Esophagus squamous epithelium (tissue), 5 donors: ENCODE measurements at places on chromosomes 5 and 9.

DNA sequence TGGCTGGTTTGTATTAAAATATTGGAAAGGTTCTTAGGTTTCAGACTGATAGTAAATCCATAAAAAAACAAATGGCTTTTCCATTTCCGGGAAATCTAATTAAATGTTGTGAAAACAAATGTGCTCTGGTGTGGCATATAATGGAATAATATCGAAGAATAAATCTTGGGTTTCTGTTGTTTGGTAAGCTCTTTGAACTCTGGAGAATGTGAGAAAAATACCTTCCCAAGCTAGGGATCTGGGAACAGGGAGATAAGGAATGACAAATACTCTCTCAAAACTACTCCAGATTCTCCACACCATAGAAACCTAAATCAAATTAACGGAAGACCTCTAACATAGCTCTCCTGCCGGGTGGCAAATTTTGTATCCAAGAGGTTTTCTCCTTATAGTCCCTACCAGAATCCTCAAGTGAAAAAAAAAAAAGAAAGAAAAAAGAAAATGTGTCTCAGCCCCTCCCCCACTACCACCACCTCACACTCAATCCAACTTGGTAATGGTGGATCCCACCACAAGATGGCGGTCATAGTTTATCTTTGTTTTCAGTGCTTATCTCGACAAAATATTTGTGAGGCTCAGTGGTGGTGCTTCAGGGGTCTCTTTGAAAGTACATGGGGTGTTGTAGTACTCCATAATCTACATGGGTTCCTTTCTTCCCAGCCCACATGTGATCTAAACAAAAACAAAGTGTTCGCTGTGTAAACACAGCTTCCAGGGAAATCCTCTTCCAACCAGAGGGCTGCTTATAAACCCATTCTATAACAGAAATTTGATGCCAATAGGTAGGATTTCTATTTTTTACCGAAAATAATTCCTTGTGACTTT is 54.5 kb upstream of the FST start:
- H3K27me3 ChIP-seq: no peaks in the 10 kb centered on the region
- H3K36me3 ChIP-seq: no peaks in the 10 kb centered on the region
- no peak for DNase-seq
- no peak overlapping the region for H3K27ac ChIP-seq
- no peaks in the 10 kb centered on the region for H3K4me1 ChIP-seq

DNA sequence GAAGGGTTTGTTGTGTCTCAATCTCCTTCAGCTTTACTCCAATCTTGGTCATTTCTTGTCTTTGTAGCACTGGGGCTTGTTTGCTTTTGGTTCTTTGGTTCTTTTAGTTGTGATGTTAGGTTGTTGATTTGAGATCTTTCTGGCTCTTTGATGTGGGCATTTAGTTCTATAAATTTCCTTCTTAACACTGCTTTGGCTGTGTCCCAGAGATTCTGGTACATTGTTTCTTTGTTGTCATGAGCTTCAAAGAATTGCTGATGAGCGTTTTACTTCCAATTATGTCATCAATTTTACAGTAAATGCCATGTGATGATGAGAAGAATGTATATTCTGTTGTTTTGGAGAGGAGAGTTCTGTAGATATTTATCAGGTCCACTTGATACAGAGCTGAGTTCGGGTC is 353.3 kb downstream of the MAN2A1 start:
- no peak overlapping the region for H3K4me3 ChIP-seq
- H3K4me1 ChIP-seq: no peaks in the 10 kb centered on the region
- no peak for DNase-seq
- no peaks in the 10 kb centered on the region for H3K27me3 ChIP-seq
- H3K27ac ChIP-seq: no peak overlapping the region

DNA sequence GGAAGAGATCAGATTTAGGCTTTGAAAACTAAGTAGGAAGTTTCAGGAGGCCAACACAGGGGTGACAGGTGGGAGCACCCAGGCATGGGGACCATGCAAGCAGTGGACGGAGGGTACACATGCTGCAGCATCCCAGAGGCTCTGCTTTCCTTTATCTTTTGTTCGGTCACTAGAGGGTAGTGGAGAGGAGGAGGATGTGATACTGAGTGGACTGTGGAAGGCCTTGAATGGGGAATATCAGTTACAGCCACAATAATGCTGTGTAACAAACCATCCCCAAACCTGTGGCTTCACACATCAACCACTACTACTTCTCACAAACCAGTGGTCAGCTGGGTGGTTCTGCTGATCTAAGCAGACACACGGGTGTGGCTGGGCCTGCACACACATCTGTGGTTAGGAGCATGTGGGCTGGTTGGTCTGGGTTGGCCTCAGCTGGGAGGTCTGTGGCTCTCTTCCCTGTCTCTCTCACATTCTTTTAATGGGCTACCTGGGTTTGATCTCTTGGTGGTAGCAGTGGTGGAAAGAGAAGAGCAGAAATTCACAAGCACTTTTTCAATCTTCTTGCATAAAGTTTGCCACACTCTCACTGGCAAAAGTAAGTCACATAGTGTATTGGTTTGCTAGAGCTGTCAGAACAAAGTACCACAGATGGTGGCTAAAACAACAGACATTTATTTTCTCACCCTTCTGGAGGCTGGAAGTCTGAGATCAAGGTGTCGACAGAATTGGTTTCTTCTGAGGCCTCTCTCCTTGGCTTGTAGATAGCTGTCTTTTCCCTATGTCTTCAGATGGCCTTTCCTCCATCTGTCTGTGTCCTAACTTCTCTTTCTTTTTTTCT is 238.7 kb downstream of the AGTPBP1 start:
- no peak for DNase-seq
- H3K4me1 ChIP-seq: no peaks in the 10 kb centered on the region
- peaks cover 98% of the 10 kb centered on the region for H3K27me3 ChIP-seq
- H3K27ac ChIP-seq: no peak overlapping the region
- no peaks in the 10 kb centered on the region for H3K36me3 ChIP-seq

- H3K27me3 ChIP-seq: no peaks in the 10 kb centered on the region
- H3K4me1 ChIP-seq: no peaks in the 10 kb centered on the region
- no peak overlapping the region for H3K27ac ChIP-seq
- no peak overlapping the region for H3K4me3 ChIP-seq
These were observed 46.5 kb upstream of the CDK5RAP2 start for GRCh38 chr9:120626512-120626911.

- no peak overlapping the region for H3K27ac ChIP-seq
- no peaks in the 10 kb centered on the region for H3K36me3 ChIP-seq
- H3K27me3 ChIP-seq: no peaks in the 10 kb centered on the region
- no peak for DNase-seq
- no peaks in the 10 kb centered on the region for H3K4me1 ChIP-seq
These were observed 242.2 kb downstream of the PJA2 start for GRCh38 chr5:109167586-109167985.

GRCh38 chr9:135050072-135050990 is 37.1 kb upstream of the OLFM1 start:
- H3K27ac ChIP-seq: no peak overlapping the region
- H3K27me3 ChIP-seq: no peaks in the 10 kb centered on the region
- H3K4me1 ChIP-seq: no peaks in the 10 kb centered on the region
- no peak overlapping the region for H3K4me3 ChIP-seq
- no peaks in the 10 kb centered on the region for H3K36me3 ChIP-seq

- peaks cover 85% of the 10 kb centered on the region for H3K27me3 ChIP-seq
- no peak overlapping the region for H3K27ac ChIP-seq
- no peaks in the 10 kb centered on the region for H3K36me3 ChIP-seq
- peaks cover 19% of the 10 kb centered on the region for H3K4me1 ChIP-seq
- DNase-seq: no peak
- no peak overlapping the region for H3K4me3 ChIP-seq
These were observed 5.2 kb upstream of the BARX1 start for GRCh38 chr9:93960221-93960970.

DNA sequence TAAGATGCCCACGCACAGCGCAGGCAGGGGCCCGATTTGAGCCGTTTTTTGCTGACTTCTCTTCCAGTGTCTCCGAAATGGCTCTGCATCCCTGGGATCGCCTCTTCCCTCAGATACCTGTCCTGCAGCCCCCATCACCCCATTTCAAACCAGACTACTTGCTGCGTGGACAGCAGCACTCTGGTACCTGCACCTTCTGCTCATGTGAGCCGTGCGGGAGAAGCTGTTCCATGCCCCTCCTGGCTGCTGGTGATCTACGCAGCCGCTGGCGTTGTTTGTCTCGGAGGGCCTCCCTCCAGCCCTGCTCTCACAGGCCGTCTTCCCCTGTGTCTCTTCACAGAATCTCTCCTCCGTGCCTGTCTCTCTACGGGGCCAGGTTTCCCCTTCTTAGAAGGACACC is 13.4 kb downstream of the CEP72 start:
- peaks cover 8% of the 10 kb centered on the region for H3K36me3 ChIP-seq
- no peak for DNase-seq
- H3K27ac ChIP-seq: no peak overlapping the region
- no peak overlapping the region for H3K4me3 ChIP-seq

GRCh38 chr5:103407402-103407801 is 148.8 kb downstream of the MACIR start:
- H3K4me3 ChIP-seq: no peak overlapping the region
- H3K4me1 ChIP-seq: no peaks in the 10 kb centered on the region
- no peak overlapping the region for H3K27ac ChIP-seq
- no peaks in the 10 kb centered on the region for H3K27me3 ChIP-seq

DNA sequence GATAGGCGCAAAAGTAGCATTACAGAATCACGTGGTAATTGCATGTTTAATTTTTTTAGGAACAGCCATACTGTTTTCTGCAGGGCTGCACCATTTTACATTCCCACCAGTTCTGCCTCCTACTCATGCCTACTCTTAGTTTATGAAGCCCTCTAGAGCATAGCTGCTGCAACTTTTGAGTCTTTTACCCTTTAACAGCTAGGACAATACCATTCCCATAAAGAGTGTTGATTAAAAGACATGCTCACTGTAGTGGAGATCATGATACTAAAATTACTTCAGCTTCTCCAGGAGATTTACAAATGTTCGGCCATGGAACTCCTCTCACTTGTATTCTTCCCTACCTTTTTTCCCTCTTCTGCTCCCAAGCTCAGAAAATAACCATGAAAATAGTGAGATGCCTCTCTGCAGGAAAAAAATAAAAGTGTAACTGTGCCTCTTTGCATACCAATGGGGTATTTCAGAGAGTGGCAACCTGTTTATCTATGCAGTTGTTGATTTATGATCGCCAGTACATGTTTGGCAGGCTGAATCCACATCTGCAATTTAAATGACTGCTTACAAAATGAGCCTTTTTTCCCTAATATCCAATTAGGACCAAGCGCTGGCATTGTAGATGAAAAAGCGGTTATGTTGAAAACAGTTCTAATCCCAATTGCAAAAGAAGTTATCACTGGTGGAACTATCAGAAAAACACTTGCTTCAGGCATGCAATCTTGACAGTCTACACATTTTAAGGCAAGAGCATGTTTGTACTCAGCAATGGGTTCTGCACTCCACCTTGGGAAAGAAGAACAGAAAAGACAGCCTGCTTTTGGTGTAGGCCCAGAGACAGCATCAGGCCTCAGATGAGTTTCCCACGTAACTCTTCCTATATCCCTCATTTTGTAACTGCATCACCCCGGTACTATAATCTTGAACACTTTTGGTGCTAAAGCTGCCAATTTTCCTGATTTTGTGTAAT is 131.1 kb downstream of the ADAMTSL1 start:
- H3K27me3 ChIP-seq: no peaks in the 10 kb centered on the region
- no peak for DNase-seq
- H3K27ac ChIP-seq: peak overlapping the region; percentile 70
- no peaks in the 10 kb centered on the region for H3K36me3 ChIP-seq
- peaks cover 17% of the 10 kb centered on the region for H3K4me1 ChIP-seq

GRCh38 chr5:86749841-86750240 is 132.1 kb downstream of the COX7C start:
- no peaks in the 10 kb centered on the region for H3K36me3 ChIP-seq
- DNase-seq: no peak
- no peak overlapping the region for H3K4me3 ChIP-seq
- H3K4me1 ChIP-seq: no peaks in the 10 kb centered on the region

DNA sequence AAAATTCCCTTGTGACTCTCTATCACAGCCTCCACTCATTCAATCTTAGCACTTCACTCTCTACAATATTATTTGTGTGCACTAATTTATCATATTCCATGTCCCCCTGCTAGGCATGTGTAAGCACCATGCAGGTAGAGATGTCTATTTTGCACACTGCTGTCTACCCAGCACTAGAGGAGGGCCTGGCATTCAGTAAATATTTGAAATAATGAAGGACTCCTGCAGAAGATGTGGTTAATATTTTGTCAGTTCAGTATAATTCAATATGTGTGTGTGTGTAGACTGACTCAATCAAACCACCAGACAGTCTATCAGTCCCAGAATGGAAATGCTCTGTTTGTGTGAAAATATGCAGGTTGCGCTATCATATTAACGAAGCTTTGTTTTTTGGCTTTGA is 313.6 kb upstream of the CDH6 start:
- no peaks in the 10 kb centered on the region for H3K27me3 ChIP-seq
- no peak for DNase-seq
- no peak overlapping the region for H3K27ac ChIP-seq
- H3K4me1 ChIP-seq: no peaks in the 10 kb centered on the region

DNA sequence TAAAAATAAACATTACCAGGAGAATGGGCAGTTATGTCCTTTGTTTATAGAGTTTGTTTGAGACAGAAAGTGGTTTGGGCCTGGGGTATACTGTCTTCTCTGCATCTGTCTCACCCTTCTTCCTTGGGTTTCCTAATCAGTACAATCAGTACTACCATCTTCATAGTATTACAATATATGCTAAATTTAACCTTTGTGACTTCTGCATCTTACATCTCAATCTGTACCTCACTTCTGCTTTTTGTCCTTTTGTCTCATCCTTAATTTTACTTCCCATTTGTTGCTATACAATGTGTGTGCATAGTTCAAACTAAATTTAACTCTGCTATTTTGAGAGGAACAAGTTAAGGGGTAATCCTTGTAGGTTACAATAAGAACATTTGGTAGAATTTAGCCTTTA is 19.6 kb downstream of the FBXO38 start:
- DNase-seq: no peak
- peaks cover 5% of the 10 kb centered on the region for H3K4me1 ChIP-seq
- no peaks in the 10 kb centered on the region for H3K27me3 ChIP-seq
- H3K27ac ChIP-seq: no peak overlapping the region
- H3K36me3 ChIP-seq: no peaks in the 10 kb centered on the region

GRCh38 chr9:88681434-88681833 is 146.5 kb downstream of the NXNL2 start:
- no peaks in the 10 kb centered on the region for H3K36me3 ChIP-seq
- no peak overlapping the region for H3K4me3 ChIP-seq
- H3K27ac ChIP-seq: no peak overlapping the region
- H3K4me1 ChIP-seq: no peaks in the 10 kb centered on the region
- DNase-seq: no peak

DNA sequence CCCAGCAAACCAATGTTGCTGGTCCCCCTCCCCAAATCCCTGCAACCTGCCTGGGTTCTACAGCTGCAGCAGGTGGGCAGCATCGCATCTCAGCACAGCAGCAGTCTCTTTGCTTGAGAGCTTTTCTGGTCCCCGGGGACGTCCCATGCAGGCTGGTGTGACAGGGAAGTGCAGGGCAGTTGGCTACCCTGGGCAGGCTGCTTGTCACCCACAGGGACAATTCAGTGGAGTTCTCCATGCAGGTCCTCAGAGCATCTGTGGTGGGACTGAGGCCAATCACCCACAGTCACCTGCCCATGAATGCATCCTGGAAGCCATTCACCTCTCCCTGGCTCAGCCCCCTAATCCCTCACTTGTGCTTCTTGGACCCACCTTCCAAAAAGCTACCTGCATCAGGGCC is 43.9 kb upstream of the SEMA4D start:
- no peaks in the 10 kb centered on the region for H3K27me3 ChIP-seq
- H3K36me3 ChIP-seq: no peaks in the 10 kb centered on the region
- no peak for DNase-seq
- H3K27ac ChIP-seq: no peak overlapping the region
